CD4-positive, alpha-beta memory T cell (primary cell): ENCODE measurements at places on chromosomes 12 and 14. TPM values are rescaled to one million over a fixed set of nuclear protein-coding genes. Genes with fewer than 3 reads are reported as not detected.

Gene FAR2
- 10.6 TPM for polyA plus RNA-seq

Gene RASSF8
- polyA plus RNA-seq = not detected

Gene GPX2
- not detected for polyA plus RNA-seq

Gene WBP11
- polyA plus RNA-seq = 78.0 TPM

Gene CARMIL3
- not detected for polyA plus RNA-seq

DNA sequence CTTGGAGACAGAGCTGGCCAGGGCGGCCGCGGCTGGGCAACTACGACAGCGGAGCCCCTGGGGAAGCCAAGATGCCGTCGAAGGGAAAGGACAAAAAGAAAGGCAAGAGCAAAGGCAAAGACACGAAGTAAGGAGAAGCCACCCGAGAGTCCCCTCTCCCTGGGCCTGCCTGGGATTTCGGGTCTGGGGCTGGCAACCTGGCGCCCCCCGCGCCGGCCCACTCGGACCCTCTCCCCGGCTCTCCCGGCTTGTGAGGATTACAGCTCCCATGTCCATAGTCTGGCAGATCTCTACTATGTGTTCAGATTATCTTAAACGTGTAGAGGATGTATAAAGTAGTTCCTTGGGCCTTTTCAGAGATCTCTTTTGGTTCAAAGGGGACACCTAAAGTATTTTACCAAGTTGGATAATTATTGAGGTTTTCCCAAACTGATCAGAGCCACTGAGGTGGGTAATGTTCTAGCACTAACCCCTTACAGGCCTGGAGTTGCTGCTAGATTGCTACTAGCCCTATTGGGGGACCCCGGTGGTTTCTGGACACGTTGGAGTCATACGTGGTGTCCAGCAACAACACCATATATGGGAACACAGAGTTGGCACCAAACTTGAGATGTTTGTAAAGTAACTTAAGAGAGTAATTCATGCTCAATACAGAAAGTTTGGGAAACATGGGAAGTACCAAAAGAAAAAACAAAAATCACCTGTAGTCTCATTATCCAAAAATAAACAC lies 424 bp downstream of the BBOF1 start:
- peak overlapping the region; percentile 92 for H3K27ac ChIP-seq
- H3K4me1 ChIP-seq = peaks cover 12% of the 10 kb centered on the region
- no peaks in the 10 kb centered on the region for H3K27me3 ChIP-seq
- no peak for DNase-seq
- no peaks in the 10 kb centered on the region for H3K36me3 ChIP-seq

DNA sequence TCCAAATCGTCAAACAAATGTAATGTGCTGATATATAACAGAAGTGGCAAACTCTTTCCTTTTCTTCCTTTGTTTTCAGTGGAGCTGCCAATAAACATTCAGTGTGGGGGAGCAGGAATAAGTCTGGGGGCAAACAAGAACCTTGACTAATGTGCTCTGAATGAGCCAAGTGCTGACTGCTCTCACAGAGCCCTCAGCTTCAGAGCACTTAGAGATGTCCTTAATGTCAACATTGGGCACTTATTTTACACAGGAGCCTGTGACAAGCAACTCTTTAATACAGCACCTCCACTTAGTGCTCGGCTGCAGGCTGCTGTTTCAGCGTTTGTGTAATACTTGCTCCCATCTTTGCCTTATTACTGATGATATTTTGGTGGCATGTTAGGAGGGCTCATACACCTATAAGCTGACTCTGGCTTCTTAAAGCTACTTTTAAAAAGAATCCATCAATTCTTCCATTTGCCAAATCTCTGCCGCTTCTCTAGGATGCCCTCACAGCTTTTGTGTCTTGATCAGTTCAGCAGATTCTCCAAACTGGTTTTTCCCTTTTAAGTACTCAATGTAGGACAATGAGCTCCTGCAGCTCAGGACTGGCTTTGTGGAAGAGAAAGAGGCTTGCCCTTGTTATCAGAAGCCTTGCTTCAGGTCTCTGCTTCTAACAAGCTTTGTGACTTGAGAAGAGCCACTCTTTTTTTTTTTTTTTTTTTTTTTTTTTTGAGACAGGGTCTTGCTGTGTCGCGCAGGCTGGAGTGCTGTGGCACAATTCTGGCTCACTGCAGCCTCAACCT lies 206.6 kb downstream of the MON2 start:
- no peak overlapping the region for H3K4me3 ChIP-seq
- no peak overlapping the region for H3K27ac ChIP-seq
- H3K27me3 ChIP-seq = no peaks in the 10 kb centered on the region
- DNase-seq = no peak
- H3K4me1 ChIP-seq = no peaks in the 10 kb centered on the region
- H3K36me3 ChIP-seq = no peaks in the 10 kb centered on the region

- H3K36me3 ChIP-seq = no peaks in the 10 kb centered on the region
- no peak overlapping the region for H3K4me3 ChIP-seq
- no peak overlapping the region for H3K27ac ChIP-seq
- H3K27me3 ChIP-seq = no peaks in the 10 kb centered on the region
- DNase-seq = no peak
These were observed 65.6 kb upstream of the FLRT2 start for GRCh38 chr14:85464135-85464895.

DNA sequence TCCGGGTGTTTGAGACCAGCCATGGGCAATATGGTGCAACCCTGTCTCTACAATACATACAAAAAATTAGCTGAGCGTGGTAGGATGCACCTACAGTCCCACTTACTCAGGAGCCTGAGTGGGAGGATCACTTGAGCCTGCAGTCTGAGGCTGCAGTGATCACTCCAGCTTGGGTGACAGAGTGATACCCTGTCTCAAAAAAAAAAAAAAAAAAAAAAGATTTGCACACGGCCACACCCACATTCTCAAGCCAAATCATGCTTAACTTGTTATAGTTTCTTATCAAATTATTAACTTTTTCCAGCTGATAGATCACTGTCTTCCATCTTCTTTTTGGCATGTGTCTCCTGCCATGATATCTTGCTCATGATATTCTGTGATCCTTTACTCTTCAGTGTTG lies 6.8 kb downstream of the DRAM1 start:
- H3K27ac ChIP-seq = no peak overlapping the region
- no peak overlapping the region for H3K4me3 ChIP-seq
- H3K27me3 ChIP-seq = no peaks in the 10 kb centered on the region
- H3K4me1 ChIP-seq = no peaks in the 10 kb centered on the region
- DNase-seq = no peak

DNA sequence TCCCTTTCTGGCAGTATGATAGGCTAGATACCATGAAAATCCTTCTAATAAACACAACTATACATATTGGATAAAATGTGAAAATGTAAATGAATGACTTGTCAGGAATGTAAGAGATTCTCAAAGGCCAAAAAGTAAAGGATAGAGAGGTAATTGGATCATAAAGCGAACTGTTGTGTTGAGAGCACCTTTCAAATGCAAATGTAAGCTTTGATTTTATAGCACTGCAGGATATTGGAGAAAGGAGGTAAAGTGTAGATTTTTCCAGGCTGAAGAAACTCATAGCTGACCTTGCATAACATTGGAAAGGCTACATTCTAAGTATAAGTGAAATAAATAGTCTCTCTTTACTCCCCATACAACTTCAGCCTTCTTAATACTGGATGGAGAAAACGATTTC lies 54.0 kb downstream of the PTPRB start:
- no peaks in the 10 kb centered on the region for H3K4me1 ChIP-seq
- H3K36me3 ChIP-seq = no peaks in the 10 kb centered on the region
- no peak overlapping the region for H3K27ac ChIP-seq
- no peaks in the 10 kb centered on the region for H3K27me3 ChIP-seq

DNA sequence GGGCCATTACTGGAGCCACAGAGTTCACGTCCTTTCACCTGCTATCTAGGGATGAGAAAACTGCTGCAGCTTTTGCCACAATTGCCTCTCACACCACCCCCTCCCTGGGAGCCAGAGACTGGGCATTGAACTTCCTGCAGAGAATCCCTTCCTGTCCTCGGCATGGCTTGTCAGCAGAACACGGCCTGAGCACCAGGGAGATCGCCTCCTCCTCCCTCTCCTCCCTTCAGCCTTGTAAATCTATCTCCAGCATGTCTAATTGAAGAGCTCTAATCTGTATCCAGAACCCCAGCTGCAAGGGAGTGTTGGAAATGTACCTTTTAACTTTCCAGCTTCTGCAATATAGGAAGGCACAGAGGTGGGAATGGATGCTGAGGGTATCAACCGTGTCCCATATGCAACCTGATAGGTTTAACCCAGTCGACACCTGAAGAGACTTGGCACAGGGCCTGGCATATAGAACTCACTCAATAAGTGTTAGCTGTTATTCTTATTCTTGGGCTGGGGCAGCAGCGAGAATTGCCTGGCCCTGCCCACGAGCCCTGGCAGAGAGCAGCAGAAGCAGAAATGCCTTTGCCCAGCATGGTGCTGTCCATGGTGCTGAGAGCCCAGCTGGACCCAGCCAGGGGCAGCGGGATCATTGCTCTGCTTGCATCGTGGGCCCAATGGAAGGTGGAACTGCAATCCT lies 26.8 kb downstream of the TMEM63C start:
- peak; percentile 33 for DNase-seq
- H3K27me3 ChIP-seq = no peaks in the 10 kb centered on the region
- H3K4me1 ChIP-seq = no peaks in the 10 kb centered on the region
- no peaks in the 10 kb centered on the region for H3K36me3 ChIP-seq
- H3K4me3 ChIP-seq = no peak overlapping the region
- no peak overlapping the region for H3K27ac ChIP-seq

DNA sequence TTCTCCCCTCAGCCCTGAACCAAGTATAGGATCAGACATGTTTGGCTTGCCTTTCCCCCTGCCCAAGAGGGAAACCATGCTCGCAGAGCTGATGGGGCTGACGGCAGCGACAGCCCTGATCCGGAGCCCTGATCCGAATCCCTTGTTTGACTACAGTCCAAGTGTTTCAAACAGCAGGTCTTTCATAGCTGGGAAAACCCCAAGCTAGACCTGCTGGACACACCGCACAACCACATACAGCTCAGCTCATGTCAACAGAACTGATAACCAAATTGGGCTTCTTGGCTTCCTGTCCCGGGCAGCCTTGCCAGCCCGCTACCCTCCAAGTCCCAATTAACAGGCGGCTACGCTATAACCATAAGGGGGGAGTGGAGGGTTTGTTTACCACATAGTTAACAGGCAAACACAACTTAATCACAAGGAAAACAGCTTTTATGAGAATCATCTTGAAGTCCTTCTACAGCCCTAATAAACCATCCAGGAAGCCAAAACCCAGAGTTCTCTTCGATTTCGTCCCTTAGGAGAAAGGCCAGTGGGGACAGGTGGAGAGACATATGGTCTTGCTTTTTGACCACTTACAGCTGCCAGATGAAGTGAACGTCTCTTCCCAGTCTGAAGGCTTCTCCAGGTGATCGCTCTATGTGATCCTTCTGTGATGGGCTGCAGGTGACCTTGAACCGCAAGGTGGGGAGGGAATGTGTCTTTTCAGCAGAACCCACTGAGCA lies 64.5 kb upstream of the MANSC4 start:
- no peak for DNase-seq
- H3K4me3 ChIP-seq = no peak overlapping the region
- H3K36me3 ChIP-seq = no peaks in the 10 kb centered on the region
- no peaks in the 10 kb centered on the region for H3K27me3 ChIP-seq
- no peaks in the 10 kb centered on the region for H3K4me1 ChIP-seq
- H3K27ac ChIP-seq = no peak overlapping the region

DNA sequence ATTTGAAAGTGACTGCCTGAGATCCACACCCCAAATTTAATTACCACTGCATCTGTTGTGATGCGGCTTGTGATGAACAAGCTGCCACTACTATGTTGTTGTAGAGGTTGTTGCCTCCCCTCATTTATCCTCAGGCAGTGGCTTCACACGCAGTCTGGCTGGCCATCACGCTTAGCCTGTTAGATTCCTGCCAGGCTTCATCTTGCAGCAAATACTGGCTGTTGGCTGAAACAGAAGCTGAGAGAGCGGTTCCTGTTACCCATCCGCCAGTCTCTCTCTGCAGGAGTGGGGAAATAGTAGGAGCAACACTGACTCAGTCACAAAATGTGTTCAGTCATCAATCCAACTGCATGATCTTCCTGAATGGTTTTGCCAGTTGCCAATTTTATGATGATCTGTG lies 934.4 kb downstream of the FLRT2 start:
- no peak for DNase-seq
- no peaks in the 10 kb centered on the region for H3K36me3 ChIP-seq
- no peaks in the 10 kb centered on the region for H3K27me3 ChIP-seq
- H3K4me3 ChIP-seq = no peak overlapping the region
- H3K27ac ChIP-seq = no peak overlapping the region
- no peaks in the 10 kb centered on the region for H3K4me1 ChIP-seq

DNA sequence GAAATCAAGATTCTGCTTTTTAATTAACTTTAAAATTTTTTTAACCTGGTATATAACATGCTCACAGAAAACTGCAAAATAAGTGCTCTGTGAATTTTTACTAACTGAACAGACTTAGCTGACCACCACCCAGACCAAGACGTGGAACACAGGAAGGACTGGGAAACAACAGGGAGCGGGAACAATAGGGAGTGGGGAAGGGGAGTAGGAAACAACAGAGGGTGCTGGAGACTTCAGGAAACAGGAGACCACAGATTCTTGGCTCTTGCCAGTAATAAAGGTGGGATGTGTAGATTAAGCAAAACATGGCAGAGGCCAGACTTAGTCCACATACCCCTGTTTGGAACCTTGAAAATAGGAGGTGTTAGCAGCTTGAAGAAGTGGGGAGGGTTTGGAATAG lies 51.4 kb upstream of the TMCC3 start:
- H3K4me1 ChIP-seq = no peaks in the 10 kb centered on the region
- H3K27ac ChIP-seq = no peak overlapping the region
- H3K27me3 ChIP-seq = peaks cover 4% of the 10 kb centered on the region
- H3K36me3 ChIP-seq = no peaks in the 10 kb centered on the region
- no peak overlapping the region for H3K4me3 ChIP-seq
- DNase-seq = no peak

DNA sequence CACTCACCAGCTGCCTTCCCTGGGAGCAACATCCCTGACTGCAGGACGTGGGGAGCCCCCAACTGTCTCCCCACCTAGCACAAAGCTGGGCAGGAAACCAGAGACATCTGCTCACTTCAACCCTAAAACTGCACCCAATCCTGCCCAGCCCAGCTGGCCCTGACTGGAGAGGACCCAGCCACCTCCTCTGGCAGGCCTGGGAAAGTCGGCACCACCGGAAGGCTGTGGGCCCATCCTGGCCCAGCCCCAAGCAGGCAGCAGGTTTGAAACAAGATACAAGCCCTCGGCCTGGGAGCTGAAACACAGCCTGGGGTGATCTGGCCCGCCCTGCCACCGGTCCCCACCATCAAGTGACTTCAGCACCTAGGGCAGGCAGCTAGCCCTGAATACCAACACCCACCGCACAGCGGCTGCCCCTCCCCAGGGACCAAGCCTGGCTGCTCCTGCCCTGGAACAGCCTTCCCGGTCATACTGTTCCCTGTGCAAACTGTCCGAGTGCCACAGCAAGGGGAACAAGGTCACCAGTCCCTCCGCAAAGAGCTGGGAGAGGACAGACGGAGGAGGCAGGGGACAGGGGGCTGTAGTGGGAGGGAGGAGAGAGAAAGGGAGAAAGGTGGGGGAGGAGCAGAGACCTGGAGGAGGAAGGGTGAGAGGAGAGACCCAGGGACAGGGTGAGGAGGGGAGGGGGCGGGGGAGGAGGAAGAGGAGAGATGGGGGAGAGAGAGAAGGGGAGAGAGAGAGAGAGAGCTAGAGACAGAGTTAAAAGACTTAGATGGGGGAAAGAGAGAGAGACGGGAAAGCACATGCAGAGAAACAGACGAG lies 115.7 kb downstream of the RFLNA start:
- H3K27ac ChIP-seq = no peak overlapping the region
- H3K4me3 ChIP-seq = no peak overlapping the region
- H3K27me3 ChIP-seq = no peaks in the 10 kb centered on the region

GRCh38 chr14:67837011-67837624 lies 17.5 kb downstream of the RAD51B start:
- H3K36me3 ChIP-seq = no peaks in the 10 kb centered on the region
- no peaks in the 10 kb centered on the region for H3K27me3 ChIP-seq
- DNase-seq = peak; percentile 72

- no peaks in the 10 kb centered on the region for H3K27me3 ChIP-seq
- H3K4me3 ChIP-seq = no peak overlapping the region
- no peak for DNase-seq
- H3K36me3 ChIP-seq = no peaks in the 10 kb centered on the region
- no peak overlapping the region for H3K27ac ChIP-seq
These were observed 3.6 kb upstream of the CLEC2B start for GRCh38 chr12:9872742-9873141.
